A375 (cell line): ENCODE measurements at places on chromosomes 2 and 18. TPM values are rescaled to one million over a fixed set of nuclear protein-coding genes. Genes with fewer than 3 reads are reported as not detected.

The CNRIP1 gene
- 6.5 and 7.6 TPM in 2 replicates for total RNA-seq

The POTEC gene
- total RNA-seq: 0.88 and 0.91 TPM in 2 replicates

The SULT1C4 gene
- not detected in 2 replicates for total RNA-seq

The SEPTIN10 gene
- 26.1 and 33.1 TPM in 2 replicates for total RNA-seq

The MAPK4 gene
- total RNA-seq: 0.26 TPM in 1 of 2 replicates, not detected in the other

The COL4A3 gene
- total RNA-seq: not detected in 2 replicates

The SPATA3 gene
- not detected in 2 replicates for total RNA-seq

The TCF23 gene
- not detected in 2 replicates for total RNA-seq

The GKN2 gene
- not detected in 2 replicates for total RNA-seq

The FEV gene
- total RNA-seq: not detected in 2 replicates

The CNGA3 gene
- not detected in 2 replicates for total RNA-seq
